Right forelimb (tissue), 1 donor: ENCODE measurements at places on chromosomes 2 and 18.

DNA sequence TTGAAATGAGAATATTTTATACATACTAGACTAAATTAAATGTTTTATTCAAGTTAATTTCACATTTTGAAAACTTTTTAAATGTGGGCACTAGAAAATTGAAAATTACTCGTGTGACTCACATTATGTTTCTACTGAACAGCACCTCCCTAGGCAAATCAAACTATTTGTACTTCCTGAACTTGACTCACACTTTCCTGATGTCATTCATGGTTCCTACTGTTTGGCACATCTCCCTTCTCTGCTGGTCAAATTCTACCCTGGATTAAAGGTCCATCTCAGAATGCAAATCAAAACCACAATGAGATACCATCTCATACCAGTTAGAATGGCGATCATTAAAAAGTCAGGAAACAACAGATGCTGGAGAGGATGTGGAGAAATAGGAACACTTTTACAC lies 16.7 kb downstream of the LHCGR start:
- no peak for DNase-seq

DNA sequence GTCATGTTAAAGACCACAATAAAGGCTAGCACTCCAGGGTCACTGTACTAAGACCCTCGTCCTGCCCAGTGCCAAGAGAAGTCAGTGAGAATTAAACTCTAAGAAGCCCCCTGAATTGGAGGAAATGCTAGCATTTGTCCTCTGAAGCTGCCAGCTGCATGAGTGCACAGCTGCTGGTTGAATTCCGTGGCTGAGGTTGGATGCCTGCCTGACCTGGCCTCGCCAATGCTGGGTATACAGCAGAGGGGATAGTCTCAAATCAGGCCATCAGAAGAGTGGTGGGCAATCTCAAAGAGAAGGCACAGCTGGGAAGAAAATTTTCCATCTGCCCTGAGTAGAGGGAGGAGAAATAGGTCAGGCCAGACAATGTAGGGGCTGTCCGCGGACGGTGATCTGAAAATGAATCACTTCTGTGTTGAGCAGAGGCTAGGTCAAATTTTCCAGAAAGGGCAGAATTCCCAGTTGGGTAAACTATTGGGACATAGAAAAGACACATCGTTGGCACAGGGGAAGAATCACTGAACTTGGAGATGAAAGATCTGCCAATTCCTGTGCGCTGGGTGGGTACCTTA lies 110.5 kb upstream of the AGAP1 start:
- DNase-seq, result no peak

GRCh38 chr18:29523371-29523770 lies 1346.4 kb upstream of the CDH2 start:
- no peak for DNase-seq

DNA sequence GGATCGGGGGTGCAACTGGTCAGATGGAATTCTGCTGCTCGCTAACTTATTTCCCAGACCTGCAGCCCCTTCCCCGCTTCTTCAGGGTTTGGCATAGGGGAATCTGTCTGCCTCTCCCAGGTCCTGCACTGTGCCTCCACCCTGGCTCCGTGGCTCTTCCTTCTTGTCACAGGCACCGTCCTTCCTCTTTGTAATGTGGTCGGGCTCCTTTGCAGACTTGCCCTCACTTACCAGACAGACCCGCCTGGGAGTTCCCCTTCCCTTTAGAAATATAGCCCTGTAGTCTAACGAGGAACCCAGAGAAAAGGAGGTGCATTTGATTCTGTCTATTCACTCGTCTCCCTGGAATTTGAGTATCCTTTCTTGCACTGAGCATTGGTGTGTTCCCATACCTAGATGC lies 63.9 kb upstream of the PAX8 start:
- DNase-seq, result no peak
